ENCODE measurements at places on chromosomes 12 and 14.

DNA sequence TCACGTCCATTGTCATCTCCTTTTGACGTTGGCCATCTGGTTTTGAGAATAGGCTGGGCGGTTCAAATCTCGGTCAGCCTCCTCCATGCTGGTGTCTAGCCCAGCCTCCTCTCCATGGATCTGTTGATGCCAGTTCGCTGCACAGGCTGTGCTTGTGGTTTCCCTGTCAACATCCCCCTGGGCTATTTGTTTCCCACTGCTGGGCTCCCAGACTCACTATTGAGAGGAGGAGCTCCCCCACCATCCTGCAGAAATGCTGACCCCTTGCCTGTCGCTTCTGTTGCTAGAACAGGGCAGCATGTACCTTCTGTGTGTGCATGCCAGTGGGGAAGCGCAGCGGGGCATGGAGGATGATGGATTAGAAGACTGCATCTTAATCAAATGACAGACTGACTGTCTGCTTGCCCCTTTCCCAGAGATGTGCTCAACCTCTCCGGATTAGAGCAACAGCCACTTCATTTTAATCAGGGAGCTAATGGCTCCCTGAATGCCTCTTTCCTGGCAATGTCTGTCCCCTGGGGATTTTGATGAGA, 170.5 kb downstream of the TSPAN9 start:
- peak; percentile 52 for DNase-seq

GRCh38 chr14:61866932-61867920, 105.0 kb downstream of the SNAPC1 start:
- no peak for DNase-seq

- DNase-seq: no peak
Observed at GRCh38 chr12:75585330-75585729, 73.9 kb upstream of the KRR1 start.

- no peak for DNase-seq
Observed at GRCh38 chr12:95240556-95240955, 22.9 kb downstream of the VEZT start.

DNA sequence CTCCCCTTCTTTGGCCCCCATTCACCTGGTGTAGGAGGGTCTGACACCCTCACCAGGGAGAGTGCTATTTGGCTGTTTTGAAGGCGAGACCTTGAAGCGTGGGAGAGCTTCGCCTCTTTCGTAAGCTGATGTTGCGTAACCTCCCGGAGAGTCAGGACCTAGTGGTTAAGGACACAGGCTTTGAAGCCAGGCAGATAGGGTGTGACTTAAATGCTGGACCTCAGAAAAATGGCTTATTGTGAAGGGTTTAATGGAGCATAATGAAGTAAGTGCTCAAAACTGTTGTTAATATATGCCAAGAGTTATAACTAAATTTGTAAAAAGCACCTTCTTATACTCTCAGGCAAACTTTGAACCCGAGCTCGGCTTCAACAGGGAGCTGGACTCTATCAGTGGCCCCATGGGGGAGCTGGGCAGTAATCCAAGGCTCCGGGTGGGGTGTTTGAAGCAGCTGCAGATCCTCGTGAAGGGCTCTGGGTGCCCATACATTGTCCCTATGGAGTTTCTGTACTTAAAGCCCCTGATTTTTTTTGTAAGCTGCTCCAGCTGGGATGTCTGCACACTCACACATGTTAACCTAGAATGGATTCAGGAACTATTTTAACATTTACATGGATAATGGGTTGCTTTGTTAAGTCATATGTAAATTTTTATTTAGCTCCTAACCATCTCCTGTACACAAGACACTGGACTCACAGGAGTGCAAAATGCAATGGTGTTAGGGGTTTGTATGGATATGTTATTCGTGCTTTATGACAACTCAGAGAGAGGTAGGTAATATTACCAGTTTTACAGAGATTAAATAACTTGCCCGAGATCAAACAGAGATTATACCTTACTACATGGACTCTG, 26.0 kb downstream of the PPFIBP1 start:
- DNase-seq: peak; percentile 88

GRCh38 chr12:79895804-79896203, 39.1 kb downstream of the PPP1R12A start:
- DNase-seq: peak; percentile 12

GRCh38 chr12:75550401-75551240, 39.2 kb upstream of the KRR1 start:
- DNase-seq: peak; percentile 31

GRCh38 chr12:64968989-64969819, 144.8 kb downstream of the TBC1D30 start:
- DNase-seq: no peak

- no peak for DNase-seq
Observed at GRCh38 chr12:13326076-13326475, 129.6 kb downstream of the EMP1 start.

DNA sequence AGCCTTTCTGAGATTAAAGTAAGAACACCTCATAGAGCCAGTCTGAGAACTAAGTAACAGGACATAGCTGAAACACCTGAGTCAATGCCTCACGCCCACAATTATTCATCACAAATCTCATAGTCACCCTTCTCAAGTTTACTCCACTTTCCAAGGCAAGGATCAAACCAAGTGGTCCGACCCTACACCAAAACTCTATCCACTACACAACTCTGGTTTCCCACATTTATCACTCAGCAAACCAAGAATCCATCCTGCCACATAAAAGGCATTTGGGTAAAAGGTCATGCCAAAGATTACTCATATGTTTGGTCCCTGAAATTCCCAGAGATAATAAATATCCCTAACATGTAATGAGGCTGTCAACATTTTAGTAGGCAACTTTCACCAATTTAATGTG, 144.1 kb downstream of the RPAP3 start:
- DNase-seq: no peak

GRCh38 chr12:109864916-109865315, 15.4 kb downstream of the GLTP start:
- no peak for DNase-seq

DNA sequence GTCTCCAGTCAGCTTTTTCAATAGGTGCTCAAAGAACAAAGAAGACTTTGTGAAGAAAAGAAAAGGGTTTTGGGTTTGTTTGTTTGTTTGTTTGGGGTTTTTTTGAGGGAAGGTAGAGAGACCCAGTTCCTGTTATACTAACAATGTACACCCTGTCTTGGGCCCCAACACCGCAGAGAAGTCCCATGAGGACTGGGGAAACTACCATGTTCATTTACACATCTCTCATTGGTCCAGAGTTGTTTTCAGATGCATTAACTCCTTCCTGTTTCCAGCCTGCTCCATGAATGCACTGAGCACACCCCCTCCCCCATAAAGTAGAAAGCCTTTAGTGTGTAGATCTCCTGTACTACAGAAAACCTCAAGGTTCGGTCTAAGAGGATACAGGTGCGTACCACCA, 51.1 kb upstream of the SLC8A3 start:
- no peak for DNase-seq

DNA sequence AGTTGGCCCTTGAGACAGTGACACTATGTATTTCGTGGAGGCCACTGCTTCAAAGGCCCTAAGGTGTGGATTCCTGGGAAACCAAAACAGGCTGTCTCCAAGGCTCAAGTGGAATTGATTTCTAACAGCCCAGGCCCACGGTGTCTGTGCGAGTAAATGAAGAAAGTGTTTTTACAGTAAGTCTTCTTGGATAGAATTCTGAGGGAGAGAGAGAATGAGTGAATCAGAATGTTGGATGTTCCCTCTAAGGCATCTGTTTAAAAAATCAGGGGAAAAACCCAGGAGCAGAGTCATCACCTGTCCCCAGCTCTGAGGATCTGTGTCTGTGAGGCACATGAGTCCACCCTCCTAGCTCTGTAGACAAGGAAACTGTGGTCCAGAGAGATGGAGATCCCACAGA, 22.3 kb upstream of the BDKRB1 start:
- no peak for DNase-seq

GRCh38 chr12:69404851-69405565, 45.5 kb downstream of the YEATS4 start:
- DNase-seq: no peak

- DNase-seq: peak; percentile 71
Observed at GRCh38 chr12:3236345-3237187, 159.4 kb downstream of the TSPAN9 start.

DNA sequence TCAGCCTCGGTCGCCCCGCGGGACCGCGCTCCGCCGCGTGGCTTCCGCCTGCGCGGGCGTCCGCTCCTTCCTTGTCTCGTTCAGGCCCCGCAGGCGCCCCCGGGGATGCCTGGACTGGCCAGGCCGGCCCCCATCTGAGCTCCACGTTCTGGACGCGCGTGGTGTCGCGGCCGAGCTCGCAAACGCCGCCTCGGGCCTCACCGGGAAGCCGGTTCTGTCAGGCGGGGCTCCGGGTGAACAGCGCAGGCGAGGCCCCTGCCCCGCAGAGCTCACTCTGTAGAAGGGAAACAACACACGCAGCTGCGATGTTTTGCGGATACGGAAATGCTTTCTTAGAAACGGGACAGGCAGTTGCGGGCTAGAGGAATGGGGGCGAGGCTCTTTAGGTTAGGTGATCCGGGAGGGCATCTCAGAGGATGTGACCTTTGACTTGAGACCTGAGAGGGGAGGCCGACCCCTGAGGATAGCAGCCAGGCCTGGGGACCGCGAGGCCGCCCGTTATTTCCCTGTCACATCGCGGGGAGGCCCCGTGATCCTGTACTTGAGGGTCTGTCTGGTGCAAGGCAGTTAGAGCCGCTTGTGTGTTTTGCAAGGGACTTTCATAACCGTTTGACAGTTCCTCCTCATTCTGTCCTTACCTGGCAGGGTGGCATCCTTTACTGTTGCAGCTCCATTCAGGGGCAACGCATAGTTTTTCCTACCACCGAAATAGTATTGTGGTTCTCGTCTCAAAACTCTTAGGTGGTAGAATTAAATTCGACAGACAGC, 584 bp downstream of the VRK1 start:
- peak; percentile 44 for DNase-seq

DNA sequence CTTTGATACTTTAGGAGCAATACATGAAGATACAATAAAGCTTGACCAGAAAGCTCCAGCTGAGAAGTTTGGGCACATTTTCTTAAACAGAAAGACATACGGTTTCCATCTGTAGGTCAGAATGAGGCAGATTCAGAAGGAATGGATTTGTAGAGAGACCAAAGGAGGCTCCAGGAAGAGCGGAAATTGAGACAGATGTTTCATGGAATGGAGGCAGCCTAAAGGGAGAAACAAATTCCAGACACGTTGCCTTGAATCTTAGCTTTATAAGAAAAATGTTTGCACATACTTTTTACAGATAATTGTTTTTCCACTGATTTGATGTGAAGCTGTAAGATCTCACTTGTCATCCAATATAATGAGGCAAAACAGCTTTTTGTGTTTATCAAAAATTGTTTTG, 24.8 kb downstream of the EPYC start:
- DNase-seq: no peak

DNA sequence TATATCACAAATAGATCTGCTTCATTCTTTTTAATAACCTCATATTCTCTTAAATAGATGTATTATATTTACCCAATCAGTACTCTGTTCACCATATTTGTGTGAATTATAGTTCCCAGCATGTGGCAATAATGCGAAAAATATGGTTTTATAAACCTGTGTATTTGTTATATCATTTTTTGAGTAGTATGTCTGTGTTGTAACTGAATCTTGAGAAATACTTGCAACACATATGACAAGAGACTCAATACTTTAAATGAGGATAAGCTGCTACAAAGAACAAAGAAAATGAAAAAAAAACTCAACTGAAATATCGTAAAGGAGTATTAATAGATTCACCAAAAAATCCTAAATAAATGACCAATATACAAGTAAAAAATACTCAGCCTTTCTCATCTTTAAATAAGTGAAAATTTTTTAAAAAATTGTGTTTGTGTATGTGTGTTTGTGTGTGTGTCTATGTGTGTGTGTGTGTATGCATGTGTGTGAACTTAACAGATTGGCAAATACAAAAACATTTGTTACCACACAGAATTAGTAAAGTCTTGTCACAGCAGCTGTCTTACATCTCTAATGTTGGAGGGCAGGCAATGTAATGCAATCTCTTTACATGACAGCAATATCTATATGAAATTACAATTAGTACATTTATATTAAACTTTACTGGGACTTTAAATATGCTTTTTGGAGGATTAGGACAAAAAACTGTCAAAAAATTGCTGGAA, 441.9 kb upstream of the MGAT4C start:
- DNase-seq: no peak

- DNase-seq: no peak
Observed at GRCh38 chr14:103191844-103192243, 68.6 kb downstream of the TNFAIP2 start.

DNA sequence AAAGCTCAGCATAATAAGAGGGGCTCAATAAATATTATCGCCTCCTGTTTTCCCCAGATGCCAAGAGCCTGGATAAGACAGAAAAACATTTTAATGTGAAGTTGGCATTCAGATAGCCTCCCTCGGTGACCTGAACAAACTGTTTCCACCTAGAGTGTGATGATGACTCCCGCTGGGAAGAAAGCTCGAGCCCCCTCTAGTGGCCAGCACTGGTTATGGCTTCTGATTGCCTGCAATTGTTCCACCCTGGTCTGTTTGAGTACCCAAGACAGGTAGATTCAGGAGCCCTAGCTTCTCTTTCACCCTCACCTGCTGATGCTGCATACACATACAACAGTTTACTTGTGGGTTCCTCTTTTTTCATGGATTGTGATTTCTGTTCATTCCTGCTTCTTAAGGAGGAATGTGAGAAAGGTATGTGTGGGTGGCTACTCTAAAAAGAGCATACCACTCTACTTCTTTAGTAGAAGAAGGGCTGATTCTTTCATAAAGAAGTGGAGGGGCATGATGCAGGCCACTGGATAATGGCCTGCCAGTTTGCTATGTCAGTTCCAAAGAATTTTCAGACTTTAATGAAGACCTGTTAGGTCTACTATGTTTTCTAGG, 6.4 kb downstream of the ERG28 start:
- DNase-seq: peak; percentile 69

- DNase-seq: no peak
Observed at GRCh38 chr12:44193281-44193680, 357.4 kb downstream of the TMEM117 start.

- DNase-seq: peak; percentile 63
Observed at GRCh38 chr14:105091517-105092170, 26.4 kb upstream of the GPR132 start.

DNA sequence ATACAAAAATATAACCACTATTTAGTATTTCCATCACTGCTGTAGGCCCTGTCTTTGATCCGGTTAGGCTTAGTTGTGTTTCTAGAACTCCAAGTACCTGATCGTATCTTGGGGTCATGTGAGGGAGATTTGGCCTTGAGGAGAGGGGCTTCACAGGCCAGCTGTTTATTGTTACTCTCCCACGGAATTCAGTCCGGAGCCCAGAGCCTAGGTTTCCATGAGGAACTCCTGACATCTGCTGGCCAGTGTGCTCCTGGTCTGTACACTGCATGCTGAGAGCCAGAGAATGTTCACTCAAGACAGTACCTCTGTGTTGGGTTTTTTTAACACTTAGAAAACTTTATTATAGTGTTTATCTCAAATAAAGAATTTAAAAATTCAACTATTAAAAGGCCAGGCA, 341.0 kb upstream of the TMEM132C start:
- DNase-seq: peak; percentile 9

- DNase-seq: no peak
Observed at GRCh38 chr12:66048218-66048834, 82.2 kb downstream of the LLPH start.
